ENCODE measurements at places on chromosomes 7 and 10.

GRCh38 chr7:55170335-55171069 is 151.7 kb downstream of the EGFR start:
- DNase-seq = no peak

GRCh38 chr7:3246127-3246526 is 54.9 kb upstream of the SDK1 start:
- DNase-seq = no peak

DNA sequence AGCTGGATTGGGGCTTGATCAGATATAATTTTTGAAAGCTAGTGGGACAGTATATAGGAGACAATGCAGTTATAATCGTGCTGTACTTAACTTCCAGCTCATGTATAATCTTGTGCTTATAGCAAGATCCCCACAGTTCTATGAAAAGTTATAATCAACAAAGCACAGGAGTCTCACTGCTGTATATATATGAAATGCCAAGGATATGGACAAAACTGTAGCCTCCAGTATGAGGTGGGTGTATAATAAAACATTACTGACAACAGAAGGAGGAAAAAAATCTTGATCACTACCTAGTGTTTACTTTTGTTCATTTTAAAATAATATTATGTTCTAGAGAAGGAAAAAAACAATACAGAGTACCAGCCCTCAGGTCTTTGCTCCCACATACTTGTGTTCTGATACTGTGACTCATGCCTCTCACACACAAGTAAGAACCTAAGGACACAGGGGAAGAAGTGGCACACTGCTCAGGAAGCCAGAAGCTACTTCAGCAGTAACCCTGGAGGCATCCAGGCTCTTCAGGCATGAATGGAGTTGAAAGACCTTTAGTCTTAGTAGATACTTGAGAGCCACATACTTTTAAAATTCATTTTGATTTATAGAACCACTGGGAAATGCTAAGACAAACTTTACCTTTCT is 265.7 kb upstream of the IMMP2L start:
- DNase-seq = no peak

DNA sequence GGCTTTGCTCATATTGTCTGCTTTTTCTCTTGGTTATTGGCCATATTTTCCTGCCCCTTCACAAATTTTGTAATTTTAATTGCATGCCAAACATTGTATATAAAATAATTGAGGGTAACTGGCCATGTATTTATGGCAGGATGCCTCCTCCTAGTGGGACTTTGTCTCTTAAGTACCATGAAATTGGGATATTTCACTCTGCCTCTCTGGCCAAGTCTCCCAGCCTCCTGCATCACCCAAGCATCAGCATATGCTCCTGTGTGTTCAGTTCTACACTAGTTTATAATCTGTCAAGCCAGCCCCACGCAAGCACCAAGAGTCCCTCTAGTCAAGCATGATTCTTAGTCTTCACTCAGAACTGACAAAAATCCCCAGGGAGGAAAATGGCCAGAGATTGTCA is 44.2 kb upstream of the FHIP2A start:
- no peak for DNase-seq

- DNase-seq = no peak
Observed at GRCh38 chr7:124776153-124776552, 10.6 kb upstream of the GPR37 start.

DNA sequence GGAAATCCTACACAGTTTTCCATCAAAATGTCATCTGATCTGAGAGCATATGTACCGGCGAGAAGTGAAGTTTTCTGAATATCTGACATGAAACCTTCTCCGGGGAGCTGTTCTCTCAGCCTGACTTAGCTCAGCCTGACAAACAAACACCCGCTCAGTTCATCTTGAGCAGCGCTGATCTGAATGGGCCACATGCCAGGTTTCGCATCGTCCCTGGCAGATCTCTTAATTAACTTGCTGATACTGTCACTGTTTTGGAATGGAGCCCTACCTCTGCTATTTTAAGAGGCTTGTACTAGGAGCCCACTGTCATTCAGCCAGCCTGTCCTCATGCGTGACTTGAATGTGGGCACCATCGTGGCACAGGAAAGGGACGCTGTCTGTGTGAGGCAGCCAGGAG is 109.2 kb downstream of the STRA8 start:
- DNase-seq = no peak

- peak; percentile 33 for DNase-seq
Observed at GRCh38 chr10:24208661-24209431, at the start of gene KIAA1217. KIAA1217 (plus strand) TSS chr10:24209138; CDS start chr10:24209194, 56 bp downstream.

- DNase-seq = no peak
Observed at GRCh38 chr10:52318136-52318701, 4.1 kb downstream of the DKK1 start.

GRCh38 chr7:27250557-27251070 is 8.0 kb downstream of the EVX1 start:
- DNase-seq = no peak

DNA sequence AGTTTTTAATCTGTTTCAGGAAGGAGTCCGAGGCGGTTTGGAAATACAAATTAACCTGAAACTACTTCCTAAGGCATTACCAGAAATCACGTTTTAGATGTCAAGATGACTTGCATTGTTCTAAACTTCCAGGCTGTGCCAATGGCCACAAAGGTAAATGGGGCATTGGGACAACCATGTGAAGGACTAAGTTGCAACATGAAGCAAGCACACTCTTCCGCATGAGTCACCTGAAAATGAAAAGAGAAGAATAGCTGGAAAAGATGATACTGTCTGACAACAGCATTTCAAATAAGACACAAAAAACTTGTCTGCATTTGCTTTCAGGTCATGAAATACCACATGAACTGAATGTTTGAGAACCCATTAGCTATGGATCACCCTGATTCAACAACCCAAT is 262.1 kb downstream of the AHR start:
- DNase-seq = no peak
